ENCODE measurements at places on chromosomes 3 and 15.

- DNase-seq: no peak
These were observed 367.9 kb upstream of the PROK2 start for GRCh38 chr3:72152551-72153476.

DNA sequence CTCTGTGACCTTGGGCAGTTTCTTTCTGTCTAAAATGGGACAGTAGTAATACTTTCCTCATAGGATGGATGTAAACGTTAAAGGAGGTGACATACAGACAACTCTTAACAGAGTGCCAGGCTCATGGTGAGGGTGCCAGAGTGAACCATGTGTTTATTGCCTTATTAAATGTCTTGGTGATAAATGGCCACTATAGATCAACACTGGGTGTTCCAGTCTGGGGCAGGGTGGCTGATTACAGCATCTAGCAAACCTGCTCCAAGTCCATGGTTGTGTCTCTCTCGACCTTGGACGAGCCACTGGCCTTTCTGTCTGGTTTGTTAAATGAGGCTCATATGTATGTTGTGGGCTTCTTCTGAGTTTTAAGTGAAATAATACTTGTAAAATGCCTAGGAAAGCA is 75.1 kb downstream of the TRAK1 start:
- DNase-seq: no peak

DNA sequence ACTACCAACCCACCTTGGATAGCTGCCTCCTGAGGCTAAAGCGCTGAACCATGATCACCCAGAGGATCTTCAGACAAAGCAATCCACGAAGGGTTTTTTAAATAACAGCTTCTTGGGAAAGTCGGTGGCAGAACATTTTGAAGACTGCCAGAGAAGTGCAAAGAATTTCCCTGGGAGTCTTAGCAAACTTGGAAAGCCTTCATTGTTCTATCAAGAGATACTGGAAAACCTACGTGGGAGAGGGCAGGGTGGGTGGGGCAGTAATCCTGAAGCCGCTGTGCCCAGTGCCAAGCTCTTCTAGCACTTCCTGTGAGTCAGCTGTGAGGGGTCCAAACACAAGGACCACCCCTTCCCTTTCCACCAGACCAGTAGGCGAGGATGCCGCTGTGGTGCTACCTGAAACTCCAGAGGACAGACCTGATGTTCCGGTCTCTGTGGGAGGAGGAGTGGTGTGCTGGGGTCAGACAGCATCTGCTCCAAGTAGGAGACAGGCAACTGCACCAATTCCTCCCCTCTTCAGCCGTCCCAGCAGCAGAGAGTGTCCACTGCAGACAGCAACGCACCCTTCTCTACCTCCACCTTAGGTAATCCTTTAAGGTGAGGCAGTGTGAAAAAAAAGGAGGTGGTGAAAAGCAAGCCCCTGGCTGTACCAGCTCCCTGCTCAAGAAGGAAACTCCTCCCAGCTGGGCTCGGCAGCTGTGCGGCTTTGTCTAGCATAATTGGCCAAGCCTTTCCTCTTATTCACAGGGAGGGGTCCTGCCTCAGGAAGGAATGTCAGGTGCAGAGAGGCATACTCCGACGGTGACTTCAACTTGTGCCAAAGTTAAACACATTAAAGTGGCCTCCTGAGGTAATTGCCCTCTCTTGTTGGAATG is 99.0 kb downstream of the TMCC1 start:
- DNase-seq: no peak

GRCh38 chr3:149486726-149487125 is 12.2 kb downstream of the TM4SF4 start:
- no peak for DNase-seq

- no peak for DNase-seq
These were observed 2.2 kb upstream of the INTS14 start for GRCh38 chr15:65612949-65613744.

GRCh38 chr15:74289671-74290070 is 53.5 kb downstream of the CCDC33 start:
- no peak for DNase-seq

GRCh38 chr3:106345353-106346027 is 476.7 kb upstream of the CBLB start:
- no peak for DNase-seq

- DNase-seq: no peak
These were observed 198.2 kb upstream of the LMCD1 start for GRCh38 chr3:8303466-8303865.

GRCh38 chr3:172391592-172392302 is 56.5 kb downstream of the GHSR start:
- DNase-seq: no peak

DNA sequence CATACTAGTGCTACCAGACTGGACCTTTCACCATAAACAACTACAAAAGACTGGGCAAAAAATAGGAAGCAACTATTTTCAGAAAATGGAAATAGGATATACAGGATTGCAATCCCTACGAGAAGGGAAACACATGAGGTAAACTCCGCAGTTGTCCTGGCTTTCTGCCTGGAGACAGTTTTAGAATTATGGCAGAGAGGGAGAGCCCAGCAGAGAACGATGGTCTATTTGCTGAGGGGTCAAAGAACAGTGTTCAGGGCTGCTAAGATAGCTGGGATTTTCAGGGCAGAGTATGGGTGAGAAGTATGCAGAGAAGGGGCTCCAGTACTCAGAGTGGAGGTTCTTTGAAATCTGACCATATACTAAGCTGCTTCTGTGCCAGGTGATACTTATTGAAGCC is 163.4 kb downstream of the CHDH start:
- no peak for DNase-seq

DNA sequence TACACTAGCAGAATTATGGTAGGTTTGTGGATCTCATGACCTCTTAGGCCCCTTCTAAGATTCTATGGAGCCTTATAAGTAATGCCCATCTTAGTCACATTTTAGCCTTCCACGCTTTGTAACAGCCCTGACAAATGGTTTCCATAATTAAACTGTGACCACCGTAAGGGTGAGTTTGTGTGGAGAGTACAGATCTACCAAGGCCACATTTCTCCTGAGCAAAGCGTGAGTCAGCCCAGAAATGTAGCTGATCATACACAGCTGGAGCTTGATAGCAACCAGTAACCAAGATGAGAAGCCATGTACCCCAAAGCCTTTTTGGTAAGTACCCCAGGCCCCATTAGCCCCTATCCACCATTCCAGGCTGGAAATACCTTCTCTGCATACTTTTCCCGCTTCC is 31.7 kb downstream of the CHAC1 start:
- DNase-seq: no peak

DNA sequence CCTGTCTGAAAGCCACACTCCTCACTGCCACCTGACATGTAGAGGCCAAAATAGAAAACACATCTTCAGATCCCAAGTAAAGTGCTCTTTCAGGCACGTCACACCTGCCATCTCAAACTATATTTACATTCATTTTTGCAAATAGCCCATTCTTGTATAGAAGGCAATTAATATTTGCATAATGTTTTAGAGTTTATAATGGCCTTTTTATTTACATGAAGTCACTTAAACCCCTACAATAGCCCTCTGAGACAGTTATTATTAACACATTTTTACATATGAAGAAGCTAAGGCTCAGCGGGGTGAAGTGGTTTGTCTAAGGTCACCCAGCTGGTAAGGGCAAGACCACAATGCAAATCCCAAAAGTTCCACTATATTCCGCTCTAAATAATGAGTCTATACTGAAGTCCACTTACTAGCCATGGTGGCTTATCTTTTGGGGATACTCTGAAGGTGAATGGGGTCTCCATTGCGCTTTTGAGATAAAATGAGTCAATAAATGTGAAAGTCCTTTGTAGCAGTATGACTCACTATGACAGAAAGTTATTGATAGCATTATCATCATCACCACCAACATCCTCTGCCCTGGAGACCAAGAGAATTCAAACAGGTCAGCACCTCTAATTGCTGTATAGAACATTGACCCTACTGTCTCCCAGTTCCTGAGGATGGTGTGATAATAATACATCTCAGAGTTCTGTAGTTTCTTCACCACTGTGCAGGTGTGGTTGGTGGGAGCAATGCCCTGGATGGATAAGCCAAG is 155.9 kb upstream of the BCL6 start:
- DNase-seq: no peak

GRCh38 chr3:9247361-9247940 is 2.0 kb downstream of the SRGAP3 start:
- no peak for DNase-seq

DNA sequence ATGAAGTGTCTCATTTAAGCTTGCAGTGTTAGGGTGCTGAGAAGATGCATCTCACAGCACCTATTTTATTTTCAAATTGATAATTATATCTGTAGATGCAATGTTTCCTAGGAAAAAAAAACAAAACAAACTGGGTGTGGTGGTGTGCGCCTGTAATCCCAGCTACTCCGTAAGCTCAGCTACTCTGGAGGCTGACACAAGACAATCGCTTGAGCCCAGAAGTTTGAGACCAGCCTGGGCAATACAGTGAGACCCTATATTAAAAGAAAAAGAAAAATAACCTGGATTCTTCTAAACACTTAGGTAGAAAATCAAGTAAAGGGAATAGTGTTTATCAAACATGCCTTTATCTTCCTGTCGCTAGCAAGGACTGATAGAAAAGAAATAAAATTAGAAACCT is 1.9 kb downstream of the MINDY2 start:
- DNase-seq: no peak

Data from central memory CD4-positive, alpha-beta T cell (primary cell).